CD8-positive, alpha-beta T cell (primary cell): ENCODE measurements at places on chromosomes 7 and 10.

DNA sequence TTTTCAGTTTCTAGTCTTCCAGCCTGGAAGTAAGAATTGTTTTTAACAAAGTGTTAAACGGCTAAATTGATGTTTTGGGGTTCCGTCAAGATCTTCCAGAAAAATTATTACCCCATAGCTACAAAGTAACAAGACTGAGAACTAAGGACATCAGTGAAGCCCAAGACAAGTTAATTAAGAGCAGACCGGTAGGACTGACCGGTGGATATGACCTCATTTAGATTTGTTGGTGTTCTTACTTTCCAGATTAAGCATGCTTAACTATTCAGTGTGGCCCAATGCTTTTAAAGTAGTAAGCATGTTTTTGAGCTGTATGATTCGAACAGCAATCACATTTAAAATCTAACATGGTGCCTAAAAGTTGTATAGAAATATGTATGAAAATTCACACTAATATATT is 73.1 kb upstream of the RPA3 start:
- DNase-seq, result no peak

GRCh38 chr7:133479456-133480065 is 226.7 kb downstream of the EXOC4 start:
- DNase-seq, result no peak

DNA sequence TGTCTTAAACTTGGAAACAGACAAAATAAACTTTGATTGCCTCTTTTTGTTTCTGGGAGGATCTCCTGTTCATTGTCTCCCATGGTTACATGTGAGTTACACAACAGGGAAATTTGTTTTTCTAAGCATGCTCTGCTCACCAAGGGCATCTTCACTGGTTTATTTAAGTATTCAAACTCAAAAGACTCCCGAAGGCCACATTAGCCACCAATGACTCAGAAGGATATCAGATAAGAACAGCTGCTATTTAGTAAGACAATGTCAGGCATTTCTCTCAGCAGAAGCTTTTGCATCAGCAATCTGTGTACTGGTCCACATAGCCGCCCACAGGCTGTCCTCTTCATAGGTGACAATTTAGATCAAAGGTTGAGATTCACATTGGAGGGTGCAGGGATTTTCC is 19.3 kb downstream of the OR6B1 start:
- DNase-seq, result no peak

DNA sequence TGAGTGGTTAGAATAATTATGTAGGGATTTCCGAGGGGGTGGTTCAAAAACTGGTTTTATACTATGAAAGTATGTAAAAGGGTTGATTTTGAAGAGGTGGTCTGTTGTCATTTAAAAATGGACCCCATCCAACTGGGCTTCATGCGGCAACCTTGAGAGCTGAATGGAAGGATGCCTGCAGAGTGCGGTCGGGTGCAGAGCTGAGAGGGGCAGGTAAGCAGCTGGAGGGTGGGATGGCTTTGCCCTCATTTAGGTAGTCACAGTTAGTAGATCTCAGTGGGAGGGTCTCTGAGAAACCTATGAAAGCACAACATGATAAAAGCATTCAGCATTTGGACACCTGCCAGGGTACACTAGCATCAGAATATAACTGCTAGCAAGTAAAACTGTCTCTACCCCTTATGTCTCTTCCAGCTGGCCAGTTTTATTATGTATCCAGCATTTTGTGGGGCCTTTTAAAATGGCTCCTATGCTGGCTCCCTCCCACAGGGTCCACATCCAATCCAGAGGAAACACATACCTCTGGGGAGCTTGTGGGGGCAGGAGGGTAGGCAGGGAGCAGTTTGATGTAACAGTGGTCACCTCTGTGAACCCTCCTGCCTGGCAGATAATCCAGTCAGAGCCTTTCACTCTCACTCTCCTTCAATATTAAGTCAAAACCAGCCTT is 75.9 kb upstream of the MAGI2 start:
- no peak for DNase-seq

DNA sequence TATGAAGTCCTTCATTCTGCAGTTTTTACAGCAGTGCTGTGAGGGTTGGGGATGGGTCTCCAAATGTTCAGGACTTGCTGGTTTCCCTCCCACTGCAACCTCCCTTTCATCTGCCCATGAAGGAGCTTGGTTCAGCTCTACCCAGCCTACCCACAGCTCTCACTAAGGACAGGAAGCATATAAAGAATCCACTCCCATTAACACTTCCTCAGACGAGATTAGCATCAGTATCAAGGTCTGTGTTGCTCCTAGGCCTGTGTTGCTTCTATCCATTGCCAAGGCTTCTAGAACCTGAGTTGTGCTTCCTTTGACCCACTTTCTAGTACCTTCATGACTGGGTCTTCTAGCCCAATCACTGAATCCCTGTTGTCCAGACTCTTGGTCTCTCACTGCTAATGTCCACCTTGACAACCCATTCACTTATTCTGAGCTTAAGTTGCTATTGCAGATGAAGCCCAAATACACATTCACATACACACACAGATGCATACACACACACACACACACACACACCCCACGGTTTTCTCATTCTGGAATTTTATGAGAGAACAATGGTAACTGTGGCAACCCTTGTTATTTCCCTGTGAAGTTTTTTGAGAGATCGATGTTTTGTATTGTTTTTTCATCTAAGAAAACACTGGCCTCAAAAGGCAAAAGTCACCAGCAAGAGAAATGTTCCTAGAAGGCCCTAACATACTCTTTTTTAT is 248.1 kb downstream of the MTERF1 start:
- no peak for DNase-seq

- DNase-seq, result no peak
Measured at GRCh38 chr7:33757563-33758165, 147.7 kb upstream of the BMPER start.

DNA sequence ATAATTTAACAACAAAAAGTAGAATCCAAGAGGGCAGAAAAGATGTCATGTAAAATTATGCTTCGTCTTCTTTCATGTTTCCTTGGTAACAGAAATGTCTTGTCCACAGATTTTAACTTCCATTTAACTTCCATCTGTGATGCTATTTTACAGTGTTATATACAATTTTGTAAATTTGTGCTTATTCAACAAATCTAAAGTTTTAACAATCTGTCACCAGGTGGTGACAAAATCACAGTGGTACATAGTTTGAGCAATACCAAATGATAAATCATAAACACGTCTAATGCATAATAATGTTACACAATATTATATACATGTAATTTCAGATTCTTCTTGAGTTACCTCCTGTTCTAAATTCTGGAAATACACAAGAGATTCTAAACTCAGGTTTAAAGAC is 784.4 kb upstream of the CELF2 start:
- DNase-seq, result no peak

GRCh38 chr10:99360934-99361333 is 31.8 kb downstream of the CNNM1 start:
- no peak for DNase-seq

GRCh38 chr7:20113427-20114027 is 103.7 kb downstream of the MACC1 start:
- DNase-seq, result no peak

DNA sequence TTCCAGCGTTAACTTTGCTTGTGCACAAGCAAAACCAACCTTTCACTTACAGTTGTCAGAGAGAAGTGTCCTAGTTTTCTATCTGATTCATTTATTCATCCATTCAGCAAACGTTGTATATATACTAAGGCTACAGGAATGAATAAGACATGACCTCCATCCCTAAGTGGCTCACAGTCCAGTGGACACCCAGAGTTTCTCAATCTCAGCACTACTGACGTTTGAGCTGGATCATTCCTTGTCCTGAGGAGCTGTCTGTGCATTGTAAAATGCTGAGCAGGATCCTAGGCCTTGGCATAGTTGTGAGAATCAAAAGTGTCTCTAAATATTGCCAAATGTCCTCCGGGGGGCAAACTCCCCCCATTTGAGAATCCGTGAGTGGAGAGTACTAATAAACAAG is 166.7 kb upstream of the PRKCQ start:
- no peak for DNase-seq

DNA sequence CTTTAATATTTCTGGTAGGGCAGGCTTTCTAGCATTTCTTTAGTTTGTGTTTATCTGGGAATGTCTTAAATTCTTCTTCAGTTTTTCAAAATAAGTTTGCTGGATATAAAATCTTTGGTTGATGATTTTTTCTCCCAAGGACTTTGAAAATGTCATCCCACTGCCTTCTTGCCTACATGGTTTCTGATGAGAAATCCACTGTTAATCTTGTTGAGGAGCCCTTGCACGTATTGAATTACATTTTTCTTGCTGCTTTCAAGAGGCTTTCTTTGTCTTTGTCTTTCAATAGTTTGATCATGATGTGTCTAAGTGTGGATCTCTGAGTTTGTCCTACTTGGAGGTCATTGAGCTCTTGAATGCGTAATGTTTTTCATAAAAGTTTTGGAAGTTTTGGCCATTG is 66.0 kb downstream of the CASD1 start:
- DNase-seq, result no peak

DNA sequence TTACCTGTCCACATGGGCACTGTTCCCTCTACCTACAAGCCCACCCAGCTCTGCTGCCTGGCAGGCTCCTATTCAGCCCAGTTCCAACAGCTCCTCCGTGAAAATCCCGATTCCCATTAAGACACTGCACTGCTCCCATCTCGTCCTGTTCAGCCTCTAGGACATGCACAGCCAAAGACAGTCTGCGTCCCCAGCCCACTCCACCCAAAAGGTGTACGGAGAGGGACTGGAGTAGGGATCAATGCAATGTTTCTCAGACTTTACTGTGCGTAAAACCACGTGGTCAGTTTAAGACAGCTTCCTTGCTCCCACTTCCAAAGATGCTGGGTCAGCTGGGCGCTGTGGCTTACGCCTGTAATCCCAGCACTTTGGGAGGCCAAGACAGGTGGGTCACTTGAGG is 19.9 kb downstream of the FGFR2 start:
- DNase-seq, result no peak

DNA sequence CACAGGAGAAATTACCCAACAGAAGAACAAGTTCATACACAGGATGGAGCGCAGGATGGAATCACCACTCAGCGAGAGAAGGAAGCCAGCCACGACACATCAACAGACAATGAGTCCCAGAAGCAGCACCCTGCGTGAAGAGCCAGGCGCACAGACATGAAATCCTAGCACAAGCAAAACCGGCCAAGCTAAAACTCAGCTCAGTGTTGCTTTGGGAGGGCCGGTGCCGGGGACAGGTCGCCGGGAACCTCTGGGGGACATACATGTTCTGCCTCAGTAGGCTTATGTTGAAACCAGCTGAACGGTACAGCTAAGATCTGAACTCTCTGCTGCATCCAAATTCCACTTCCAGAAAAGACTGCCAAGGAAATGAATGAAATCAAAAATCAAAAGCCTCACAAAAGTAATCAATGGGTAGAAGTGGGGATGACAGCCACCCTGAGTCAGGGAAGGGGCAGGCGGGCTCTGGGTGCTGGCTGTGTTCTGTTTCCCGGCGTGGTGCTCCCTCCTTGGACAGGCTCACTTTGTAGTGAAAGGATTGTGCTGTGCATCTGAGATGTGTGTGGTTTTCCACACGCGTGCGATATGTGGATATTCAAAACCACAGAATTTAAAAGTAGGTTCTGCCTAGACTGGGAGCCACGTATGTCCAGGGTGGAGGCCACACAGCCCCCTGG is 114.7 kb downstream of the PDGFA start:
- no peak for DNase-seq

DNA sequence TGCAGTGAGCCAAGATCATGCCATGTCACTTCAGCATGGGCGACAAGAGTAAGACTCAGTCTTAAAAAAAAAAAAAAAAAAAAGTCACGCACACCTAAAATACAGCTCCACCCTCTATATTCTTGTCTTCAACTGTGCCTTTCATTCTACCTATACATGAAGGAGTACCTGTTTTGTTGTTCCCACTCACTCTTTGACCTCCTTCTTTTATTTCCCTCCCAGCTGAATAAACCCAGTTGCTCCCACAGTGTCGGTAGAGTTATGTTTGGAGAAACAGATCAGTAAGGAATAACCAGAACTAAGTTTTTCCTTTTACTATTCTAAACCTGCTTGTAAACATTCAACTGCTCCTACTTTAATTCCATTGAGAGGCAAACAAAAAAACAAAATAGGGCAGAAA is 50.3 kb downstream of the IDE start:
- no peak for DNase-seq

DNA sequence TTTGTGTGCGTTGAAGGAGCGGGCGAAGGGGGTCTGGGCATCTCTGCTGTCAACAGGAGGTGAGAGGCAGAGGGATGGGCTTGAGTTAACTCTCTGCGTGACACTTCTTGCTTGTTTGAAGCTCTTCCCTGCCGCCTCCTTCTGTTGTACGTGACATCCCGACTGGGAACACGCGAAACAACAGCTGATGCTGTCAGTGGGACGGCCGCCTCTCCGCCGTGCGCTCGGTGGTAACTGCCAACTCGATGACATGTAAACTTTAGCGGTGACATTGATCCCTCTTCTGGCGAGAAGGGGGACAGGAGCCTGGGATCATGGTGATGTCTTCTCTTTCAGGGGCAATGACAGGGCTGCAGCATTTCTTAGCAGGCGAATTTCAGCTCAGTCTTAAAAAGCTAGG is 394.5 kb downstream of the TYW1 start:
- no peak for DNase-seq

DNA sequence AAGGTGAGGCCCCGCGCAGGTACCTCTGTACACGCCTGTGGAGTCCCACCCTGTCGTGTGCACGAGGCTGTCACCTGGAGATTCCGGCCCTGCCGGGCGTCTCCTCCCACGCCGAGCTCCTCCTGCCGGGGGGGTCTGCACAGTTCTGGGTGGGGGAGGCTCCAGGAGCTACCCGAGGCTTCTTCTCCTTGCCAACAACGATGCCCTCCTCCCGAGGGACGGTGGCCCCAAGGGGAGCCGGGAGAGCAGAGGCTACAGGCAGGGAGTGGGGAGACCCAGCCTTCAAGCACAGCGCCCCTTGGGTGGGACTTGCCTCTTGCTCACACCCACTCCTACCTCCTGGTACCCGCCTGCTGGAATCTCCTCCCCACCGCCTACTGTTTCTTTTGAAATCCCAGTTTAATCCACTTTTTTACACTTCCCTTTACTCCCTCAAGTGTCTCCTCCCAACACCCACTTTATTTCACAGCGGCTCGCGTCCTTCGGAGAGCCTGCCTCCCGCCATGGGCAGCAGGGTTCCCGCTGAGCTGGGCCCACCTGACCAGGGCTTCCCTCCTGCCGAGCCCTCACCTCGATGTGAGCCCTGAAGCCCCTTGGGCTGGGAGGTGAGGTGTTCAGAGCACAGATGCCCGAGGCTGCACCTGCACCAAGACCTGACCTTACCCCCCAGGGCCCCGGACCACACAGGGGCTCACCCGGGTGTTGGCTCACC is 338.1 kb downstream of the DNAJB6 start:
- DNase-seq, result no peak
